ENCODE measurements at places on chromosomes 13 and 19. TPM values are rescaled to one million over a fixed set of nuclear protein-coding genes. Genes with fewer than 3 reads are reported as not detected.

DNA sequence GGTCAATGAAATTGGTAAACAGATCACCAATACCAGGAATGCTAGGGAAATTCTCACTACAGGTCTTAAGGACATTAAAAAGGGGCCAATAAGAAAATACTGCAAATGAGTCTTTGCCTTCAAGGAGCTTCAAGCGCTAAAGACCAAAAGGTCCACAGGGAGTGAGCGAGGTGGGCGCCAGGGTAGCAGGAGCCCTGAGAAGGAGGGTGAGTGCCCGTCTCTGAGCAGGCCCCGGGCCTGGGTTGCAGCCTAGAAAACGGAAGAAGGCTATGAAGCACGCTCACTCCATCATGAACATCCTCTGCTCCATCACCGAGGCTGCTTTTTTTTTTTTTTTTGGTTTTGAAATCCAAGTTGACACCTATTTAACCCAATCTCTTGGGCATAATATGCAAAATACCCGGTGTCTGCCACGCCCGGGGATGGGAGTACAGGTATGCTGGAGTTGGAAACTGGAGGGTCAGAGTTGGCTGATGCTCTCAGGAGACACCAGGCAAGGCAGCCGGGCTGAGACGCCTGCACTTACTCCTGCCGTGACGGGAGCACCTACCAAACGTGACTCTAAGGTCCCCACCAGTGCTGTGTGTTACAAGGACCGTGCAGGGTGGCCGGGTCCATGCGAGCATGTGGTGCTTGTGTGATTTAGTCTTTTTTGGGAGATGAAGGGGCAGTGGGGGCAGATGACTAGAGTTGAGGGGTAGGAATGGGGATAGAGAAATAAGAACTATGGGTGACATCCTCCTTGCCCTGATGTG, 66.9 kb downstream of the KLF2 start:
- H3K27me3 ChIP-seq: no peaks in the 10 kb centered on the region
- no peak overlapping the region for H3K4me3 ChIP-seq
- peaks cover 45% of the 10 kb centered on the region for H3K36me3 ChIP-seq
- no peak overlapping the region for H3K27ac ChIP-seq

DNA sequence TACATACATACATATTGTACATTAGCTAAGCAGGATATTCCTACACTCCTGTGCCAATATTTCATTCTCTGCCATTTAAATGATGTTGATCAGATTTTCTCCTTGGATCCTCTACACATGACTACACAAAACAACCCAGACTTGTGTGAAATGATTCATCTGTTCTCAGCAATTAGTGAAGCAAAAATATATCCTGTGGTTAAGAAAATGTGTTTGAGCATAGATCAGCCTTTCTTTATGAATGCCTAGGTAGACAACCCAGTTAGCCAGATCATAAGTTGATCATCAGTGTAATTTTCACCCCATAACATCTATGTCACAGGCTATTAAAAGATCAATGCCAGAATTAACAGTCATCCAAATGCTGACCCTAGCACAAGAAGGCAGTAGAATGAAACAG, 275.2 kb upstream of the EDNRB start:
- no peak for DNase-seq
- H3K4me1 ChIP-seq: no peaks in the 10 kb centered on the region
- H3K4me3 ChIP-seq: no peak overlapping the region
- peaks cover 16% of the 10 kb centered on the region for H3K27me3 ChIP-seq
- no peaks in the 10 kb centered on the region for H3K36me3 ChIP-seq

- no peak overlapping the region for H3K27ac ChIP-seq
- H3K4me1 ChIP-seq: peaks cover 5% of the 10 kb centered on the region
- no peak for DNase-seq
- no peak overlapping the region for H3K4me3 ChIP-seq
These were observed 104.6 kb downstream of the COL4A2 start for GRCh38 chr13:110411688-110412059.

DNA sequence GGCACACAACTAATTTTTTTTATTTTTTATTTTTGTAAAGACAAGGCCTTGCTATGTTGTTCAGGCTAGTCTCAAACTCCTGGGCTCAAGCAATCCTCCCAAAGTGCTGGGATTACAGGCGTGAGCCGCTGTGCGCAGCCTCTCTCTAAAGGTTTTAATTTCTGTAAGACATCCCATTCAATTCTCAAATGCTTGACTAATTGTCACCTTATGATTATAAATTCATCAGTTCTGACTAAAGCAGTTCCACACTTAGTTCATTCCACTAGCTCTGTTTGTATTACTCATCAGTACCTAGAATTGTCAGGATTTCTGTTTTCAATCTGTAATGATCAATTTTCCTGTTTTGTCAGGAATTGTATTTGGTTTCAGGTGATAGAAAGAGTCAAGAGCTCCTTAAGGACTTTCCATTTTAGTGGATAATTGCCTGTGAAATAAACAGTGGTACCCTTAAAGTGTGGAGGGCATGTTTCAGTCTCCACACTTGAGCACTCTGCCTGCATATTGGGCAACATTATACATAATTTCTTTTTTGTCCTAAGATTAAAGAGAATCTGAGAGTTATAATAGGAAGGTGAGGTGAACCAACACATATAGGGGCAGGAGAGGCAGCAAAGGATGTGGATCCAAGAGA, 27.6 kb downstream of the GPALPP1 start:
- H3K4me1 ChIP-seq: no peaks in the 10 kb centered on the region
- no peak for DNase-seq
- no peaks in the 10 kb centered on the region for H3K27me3 ChIP-seq
- H3K36me3 ChIP-seq: peaks cover 12% of the 10 kb centered on the region
- H3K27ac ChIP-seq: no peak overlapping the region

DNA sequence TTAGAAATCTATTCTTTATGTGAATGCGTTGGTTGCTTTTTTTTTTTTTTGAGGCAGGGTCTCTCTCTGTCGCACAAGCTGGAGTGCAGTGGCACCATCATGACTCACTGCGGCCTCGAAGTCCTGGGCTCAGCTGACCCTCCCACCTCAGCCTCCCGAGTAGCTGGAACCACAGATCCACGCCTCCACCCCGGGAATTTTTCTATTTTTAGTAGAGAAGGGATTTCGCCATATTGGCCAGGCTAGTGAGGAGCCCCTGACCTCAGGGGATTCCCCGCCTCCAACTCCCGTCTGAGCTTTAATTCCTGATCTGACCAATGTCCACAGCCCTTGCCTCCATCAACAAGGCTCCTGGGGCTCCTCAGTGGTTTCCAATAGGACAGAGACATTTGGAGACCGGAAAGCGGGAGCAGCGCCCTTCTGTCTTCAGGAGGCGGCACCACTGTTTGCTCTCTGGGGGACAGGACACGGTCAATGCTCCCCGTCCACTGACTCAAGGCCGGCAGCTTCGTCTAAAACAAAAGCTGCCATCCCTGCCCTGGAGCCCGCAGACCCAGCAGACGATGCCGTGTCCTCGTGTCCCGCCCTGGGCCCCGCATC, 503 bp downstream of the TUBA3C start:
- H3K27me3 ChIP-seq: no peaks in the 10 kb centered on the region
- no peak overlapping the region for H3K4me3 ChIP-seq
- H3K36me3 ChIP-seq: no peaks in the 10 kb centered on the region
- DNase-seq: no peak

GRCh38 chr13:114177245-114178010, 1.6 kb upstream of the CFAP97D2 start:
- H3K27ac ChIP-seq: no peak overlapping the region
- peaks cover 18% of the 10 kb centered on the region for H3K4me1 ChIP-seq
- peaks cover 3% of the 10 kb centered on the region for H3K36me3 ChIP-seq
- no peaks in the 10 kb centered on the region for H3K27me3 ChIP-seq

- no peaks in the 10 kb centered on the region for H3K4me1 ChIP-seq
- no peaks in the 10 kb centered on the region for H3K36me3 ChIP-seq
- no peak overlapping the region for H3K27ac ChIP-seq
- no peaks in the 10 kb centered on the region for H3K27me3 ChIP-seq
- H3K4me3 ChIP-seq: no peak overlapping the region
These were observed 237.7 kb upstream of the DACH1 start for GRCh38 chr13:72104656-72105180.

GRCh38 chr13:47334173-47334572, 437.3 kb upstream of the HTR2A start:
- no peak overlapping the region for H3K4me3 ChIP-seq
- DNase-seq: no peak
- H3K27me3 ChIP-seq: peaks cover 4% of the 10 kb centered on the region
- H3K27ac ChIP-seq: no peak overlapping the region

DNA sequence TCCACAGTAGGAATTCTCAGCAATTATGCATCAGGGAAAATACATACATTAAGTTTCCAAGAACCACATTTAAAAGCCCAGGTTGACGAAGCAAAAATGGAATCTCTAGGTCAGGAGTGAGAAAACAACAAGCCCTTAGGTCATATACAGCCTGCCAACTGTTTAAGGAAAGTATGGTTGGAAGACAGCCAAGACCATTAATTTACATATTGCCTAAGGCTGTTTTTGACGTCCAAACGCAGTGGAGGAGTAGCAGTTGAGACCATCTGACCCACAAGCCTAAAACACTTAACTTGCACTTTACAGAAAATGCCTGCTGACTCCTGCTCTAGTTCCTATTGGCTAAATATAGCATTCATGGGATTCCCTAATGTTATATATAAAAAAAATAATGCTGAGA, 299.0 kb downstream of the ITGBL1 start:
- no peak for DNase-seq
- no peak overlapping the region for H3K4me3 ChIP-seq
- no peaks in the 10 kb centered on the region for H3K36me3 ChIP-seq
- no peak overlapping the region for H3K27ac ChIP-seq
- no peaks in the 10 kb centered on the region for H3K4me1 ChIP-seq

DNA sequence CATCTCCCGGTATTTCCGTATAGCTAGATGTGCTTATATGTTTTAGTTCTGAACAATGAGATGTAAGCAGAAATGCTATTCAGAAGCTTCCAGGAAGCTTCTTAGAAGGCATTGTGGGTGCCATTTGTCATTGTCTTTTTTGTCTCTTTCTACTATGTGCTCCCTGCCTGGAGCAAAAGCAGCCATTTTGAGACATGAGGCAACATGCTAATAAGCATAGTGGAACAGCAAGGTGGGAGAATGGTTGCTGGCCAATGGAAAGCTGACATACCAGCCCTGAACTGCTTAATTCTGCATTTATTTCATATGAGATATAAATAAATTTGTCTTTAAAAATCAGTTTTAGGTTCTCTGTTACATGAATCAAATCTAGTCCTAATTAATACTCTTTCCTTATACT, 299.7 kb downstream of the LMO7 start:
- no peak for DNase-seq
- no peaks in the 10 kb centered on the region for H3K4me1 ChIP-seq
- no peaks in the 10 kb centered on the region for H3K36me3 ChIP-seq
- no peak overlapping the region for H3K4me3 ChIP-seq
- no peak overlapping the region for H3K27ac ChIP-seq

DNA sequence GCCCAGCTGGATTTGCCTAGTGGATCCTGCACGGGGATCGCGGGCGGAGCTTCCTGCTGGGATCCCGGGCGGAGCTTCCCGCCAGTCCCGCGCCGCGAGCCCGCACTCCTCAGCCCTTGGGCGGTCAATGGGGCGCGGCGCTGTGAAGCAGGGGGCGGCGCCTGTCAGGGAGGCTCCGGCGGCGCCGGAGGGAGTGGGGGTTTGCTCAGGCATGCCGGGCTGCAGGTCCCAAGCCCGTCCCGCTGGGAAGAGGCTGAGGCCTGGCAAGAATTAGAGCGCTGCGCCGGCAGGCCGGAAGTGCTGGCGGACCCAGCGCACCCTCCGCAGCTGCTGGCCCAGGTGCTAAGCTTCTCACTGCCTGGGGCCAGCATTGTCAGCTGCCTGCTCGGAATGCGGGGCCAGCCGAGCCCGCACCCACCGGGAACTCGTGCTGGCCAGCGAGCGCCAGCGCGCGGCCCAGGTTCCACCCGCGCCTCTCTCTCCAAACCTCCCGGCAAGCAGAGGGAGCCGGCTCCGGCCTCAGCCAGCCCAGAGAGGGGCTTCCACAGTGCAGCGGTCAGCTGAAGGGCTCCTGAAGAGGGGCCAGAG, 119.6 kb downstream of the PRR20E start:
- no peaks in the 10 kb centered on the region for H3K36me3 ChIP-seq
- H3K27me3 ChIP-seq: no peaks in the 10 kb centered on the region
- no peak for DNase-seq
- no peaks in the 10 kb centered on the region for H3K4me1 ChIP-seq

GRCh38 chr13:110070511-110071120, 236.3 kb downstream of the COL4A1 start:
- no peaks in the 10 kb centered on the region for H3K36me3 ChIP-seq
- no peak overlapping the region for H3K27ac ChIP-seq
- peaks cover 7% of the 10 kb centered on the region for H3K27me3 ChIP-seq

DNA sequence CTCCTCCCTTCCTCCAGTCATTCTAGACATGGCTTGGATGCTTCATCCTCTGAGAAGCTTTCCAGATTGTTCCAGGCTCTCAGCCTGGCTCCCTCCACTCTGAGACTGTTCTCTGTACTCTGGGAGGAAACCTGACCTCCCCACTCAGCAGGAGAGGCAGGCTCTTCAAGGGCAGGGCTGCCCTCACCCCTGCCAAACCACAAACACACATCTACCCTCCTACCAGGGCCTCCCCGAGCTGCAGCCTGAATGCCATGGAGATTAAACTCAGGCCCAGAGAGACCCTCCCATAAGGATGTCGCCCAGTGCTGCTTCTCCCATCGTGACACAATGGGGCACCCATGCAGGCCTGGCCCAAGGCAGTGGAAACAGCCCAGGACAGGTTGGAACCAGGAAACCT, 16.2 kb downstream of the NUMBL start:
- no peak overlapping the region for H3K4me3 ChIP-seq
- peaks cover 27% of the 10 kb centered on the region for H3K36me3 ChIP-seq
- H3K27ac ChIP-seq: no peak overlapping the region
- no peaks in the 10 kb centered on the region for H3K4me1 ChIP-seq
- no peaks in the 10 kb centered on the region for H3K27me3 ChIP-seq

- DNase-seq: no peak
- H3K4me1 ChIP-seq: peaks cover 13% of the 10 kb centered on the region
- H3K36me3 ChIP-seq: peaks cover 10% of the 10 kb centered on the region
- H3K27ac ChIP-seq: no peak overlapping the region
- H3K27me3 ChIP-seq: no peaks in the 10 kb centered on the region
- no peak overlapping the region for H3K4me3 ChIP-seq
These were observed 66.8 kb upstream of the RAP2A start for GRCh38 chr13:97367016-97367822.

The C19orf85 gene
- total RNA-seq: not detected

The SLC17A7 gene
- total RNA-seq: not detected

The TMEM59L gene
- total RNA-seq: not detected

The KASH5 gene
- total RNA-seq: 0.45 TPM

The DZIP1 gene
- total RNA-seq: 0.36 TPM

The GIPR gene
- 1.4 TPM for total RNA-seq

The LILRA5 gene
- not detected for total RNA-seq

The PNMA8B gene
- 0.21 TPM for total RNA-seq

The NKPD1 gene
- total RNA-seq: not detected

The TNNT1 gene
- not detected for total RNA-seq

The ERVK3-1 gene
- total RNA-seq: 82.7 TPM
